ENCODE measurements at places on chromosomes 5 and 9.

GRCh38 chr9:134547161-134548100 is 94.2 kb upstream of the COL5A1 start:
- DNase-seq, result no peak

DNA sequence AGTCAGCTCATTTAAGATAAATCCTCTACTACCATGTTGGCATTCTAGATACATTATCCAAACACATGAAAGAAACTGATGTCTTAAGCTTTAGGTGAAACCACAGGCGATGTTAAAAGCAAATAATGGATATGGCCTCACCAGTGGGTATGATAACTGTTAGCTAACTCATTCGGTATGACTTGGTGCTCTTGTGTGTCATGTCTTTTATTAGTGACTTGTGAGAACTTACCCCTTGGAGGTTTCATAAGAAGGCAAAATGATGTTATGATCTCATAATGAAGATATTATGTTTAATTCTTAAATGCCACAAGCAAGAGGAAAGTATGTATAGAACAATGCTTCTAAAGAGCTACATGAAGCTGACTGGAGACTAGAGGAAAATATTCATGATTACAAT is 1227.0 kb downstream of the EFNA5 start:
- DNase-seq, result no peak

- no peak for DNase-seq
Observed at GRCh38 chr9:70998962-70999361, 122.5 kb downstream of the TRPM3 start.

DNA sequence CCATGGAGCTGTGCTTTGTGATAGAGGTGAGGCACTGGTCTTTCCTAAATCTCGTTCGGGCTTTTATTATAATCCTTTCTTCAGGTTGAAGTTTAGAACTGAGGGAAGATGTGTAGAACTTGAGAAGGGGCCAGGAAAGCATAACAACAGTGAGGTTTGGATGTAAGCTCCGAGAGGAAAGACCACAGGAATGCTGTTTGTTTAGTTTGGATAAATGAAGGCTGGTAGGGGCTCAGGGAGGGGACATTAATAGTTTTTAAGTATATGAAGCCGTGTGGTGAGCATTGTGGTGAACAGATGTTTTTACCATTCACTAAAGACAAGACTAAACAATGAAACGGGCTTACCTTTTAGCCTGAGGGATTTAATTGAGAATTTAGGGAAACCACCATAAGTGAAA is 130.8 kb downstream of the ARHGAP26 start:
- DNase-seq, result no peak

DNA sequence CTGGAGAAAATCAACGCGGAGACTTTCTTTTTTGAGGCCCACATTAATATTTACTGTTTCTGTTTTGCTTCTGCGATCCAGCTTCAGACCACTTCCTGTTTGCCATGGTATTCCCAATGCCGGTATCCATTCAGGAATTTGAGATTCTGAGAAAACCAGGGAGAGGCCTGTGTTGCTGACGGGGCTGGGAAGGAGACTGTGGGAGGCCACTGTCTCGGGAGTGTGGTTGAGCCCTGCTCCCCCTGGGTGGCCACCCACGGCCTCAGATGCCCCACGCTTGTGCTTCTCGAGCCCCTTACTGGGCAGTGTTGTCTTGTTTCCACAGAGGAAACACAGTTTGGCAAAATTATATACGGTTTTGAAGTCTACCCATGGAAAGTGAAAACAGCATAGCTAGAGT is 403.6 kb upstream of the IRX2 start:
- no peak for DNase-seq

DNA sequence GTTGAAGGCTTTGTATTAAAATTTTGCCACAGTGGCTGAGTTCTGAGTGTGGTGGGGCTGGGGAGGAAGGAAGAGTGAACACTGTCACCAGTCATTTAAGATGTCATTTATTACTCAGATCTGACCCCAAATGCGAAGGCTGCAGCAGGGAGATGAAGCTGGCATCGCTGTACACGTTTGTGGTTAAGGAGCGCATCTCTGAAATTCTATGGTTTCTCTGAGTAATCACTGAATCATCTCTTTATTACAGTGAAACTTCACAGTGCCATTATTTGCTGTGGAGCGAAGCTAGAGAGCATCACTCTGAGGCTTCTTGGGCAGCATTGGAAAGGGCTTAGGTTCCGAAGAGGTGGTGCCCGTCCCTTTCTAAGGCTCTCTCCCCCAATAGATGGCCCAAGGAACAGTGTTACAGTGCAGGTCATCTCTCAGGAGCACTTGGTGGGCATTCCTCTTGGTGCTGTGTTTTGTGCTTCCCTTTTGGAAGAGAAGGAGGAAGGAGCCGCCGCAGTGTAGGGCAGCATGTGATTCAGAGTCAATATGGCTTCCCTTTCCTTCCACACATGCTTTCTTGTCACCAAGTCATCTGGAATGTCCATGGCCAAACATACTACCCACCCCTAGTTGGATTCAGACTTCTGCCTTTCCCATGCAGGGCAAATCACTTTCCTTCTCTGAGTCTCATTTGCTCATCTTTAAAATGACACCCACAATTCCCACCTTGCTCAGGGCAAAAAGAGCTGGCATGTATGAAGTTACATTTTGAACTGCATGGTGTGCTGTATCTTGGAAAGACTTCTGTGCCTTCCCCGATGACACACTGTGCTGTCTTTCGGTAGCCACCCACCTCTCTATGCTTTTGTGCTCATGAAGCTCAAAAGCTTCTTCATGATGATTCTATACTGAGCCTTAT is 9.3 kb upstream of the TEX48 start:
- DNase-seq, result no peak

GRCh38 chr9:37061768-37062167 is 27.7 kb upstream of the PAX5 start:
- DNase-seq, result no peak

DNA sequence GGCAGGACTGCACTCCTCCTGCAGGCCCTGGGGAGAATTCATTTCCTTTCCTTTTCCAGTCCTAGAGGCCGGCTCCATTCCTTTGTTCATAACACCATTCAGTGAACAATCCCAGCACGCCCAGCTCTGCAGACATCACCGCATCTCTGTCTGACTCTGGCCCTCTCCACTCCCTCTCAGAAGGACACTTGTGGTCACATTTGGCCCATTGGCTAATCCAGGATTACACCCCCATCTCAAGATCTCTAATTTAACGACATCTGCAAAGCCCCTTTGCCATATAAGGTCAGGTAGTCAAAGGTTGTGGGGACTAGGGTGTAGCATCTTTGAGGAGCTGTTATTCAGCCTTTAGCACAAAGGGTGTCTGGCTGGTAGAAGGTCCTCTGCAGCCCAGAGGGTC is 185.0 kb upstream of the DAP start:
- DNase-seq, result no peak

GRCh38 chr9:16391369-16391768 is 479.1 kb downstream of the BNC2 start:
- no peak for DNase-seq

GRCh38 chr5:33650911-33651310 is 210.1 kb downstream of the TARS1 start:
- DNase-seq, result no peak

- no peak for DNase-seq
Observed at GRCh38 chr9:108919517-108919916, 14.4 kb downstream of the ELP1 start.

DNA sequence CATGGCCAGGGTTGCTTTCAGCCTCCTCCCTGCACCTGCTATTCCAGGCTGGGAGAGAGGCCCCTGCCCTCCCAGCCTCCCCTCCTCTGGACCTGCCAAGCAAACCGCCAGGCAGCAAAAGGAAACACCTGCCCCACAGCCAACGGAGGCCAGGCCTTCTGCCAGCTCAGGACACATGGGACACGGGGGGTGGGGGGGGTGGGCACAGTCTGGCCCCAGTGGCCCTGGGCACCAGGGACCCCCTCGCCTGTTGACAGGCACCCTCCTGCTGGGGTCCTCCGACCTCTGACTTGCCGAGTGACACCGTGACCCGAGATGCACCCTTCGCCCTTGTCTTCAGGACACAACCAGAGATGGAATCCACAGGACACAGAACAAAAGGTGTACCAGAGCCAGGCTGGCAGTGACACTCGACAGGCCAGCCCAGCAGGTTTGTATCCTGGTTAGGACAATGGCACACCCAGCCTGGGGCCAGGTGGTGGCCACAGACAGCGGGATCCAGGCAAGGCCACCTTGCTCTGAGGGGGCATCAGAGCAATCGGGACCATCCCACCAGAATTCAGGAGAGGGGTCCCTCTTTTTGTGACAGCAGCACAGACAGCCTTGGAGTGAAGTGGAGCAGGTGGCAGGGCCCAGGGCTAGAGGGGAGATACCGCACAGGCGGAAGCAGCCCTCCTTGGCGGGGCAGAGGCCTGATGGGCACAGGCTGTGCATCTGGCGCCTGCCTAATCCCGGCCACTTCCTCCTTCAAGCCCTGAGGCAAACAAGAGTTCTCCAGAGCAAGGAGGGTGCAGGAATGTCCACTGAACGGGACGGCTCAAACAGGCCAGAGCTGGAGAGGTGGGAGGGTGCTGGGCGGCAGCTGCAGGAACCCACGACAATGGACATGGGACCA is 1.3 kb upstream of the TMEM210 start:
- no peak for DNase-seq

- DNase-seq, result no peak
Observed at GRCh38 chr5:116733991-116734975, 159.7 kb upstream of the SEMA6A start.

- DNase-seq, result no peak
Observed at GRCh38 chr5:132204371-132205135, 23.1 kb downstream of the P4HA2 start.

DNA sequence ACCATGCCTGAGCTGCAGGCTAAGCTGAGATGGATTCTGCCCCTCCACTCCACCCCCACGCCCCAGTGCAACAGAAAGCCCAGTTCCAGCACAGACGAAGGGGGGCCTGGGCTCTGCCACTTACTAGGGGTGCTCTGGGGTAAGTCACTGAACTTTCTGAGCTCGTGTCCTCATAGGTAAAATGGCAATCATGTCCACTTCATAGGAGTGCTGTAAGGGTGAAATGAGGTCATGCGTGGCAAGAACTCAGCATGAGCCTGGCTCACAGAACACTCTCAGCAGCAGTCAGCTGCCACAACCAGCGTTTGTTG is 8.4 kb upstream of the PSD2 start:
- DNase-seq, result no peak

GRCh38 chr9:89562186-89562814 is 42.5 kb upstream of the GADD45G start:
- no peak for DNase-seq

- DNase-seq, result no peak
Observed at GRCh38 chr9:124296094-124296493, 38.3 kb downstream of the NEK6 start.

DNA sequence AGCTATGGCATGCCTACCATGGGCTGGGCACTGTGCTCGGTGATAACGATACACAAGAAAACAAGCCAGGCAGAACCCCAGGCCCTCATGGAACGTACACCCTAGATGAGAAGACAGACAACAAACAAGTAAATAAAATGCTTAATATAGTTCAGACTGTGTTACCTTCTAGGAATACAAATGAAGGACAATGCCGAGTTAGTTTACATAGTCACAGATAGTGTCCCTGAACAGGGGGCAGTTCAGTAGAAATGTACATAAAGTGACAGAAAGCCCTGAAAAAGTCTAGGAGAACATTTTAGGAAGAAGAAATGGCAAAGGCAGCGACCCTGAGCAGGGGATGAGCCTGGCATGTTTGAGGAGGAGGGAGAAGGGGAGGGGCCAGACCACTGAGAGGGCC is 21.7 kb downstream of the SLC22A5 start:
- no peak for DNase-seq

DNA sequence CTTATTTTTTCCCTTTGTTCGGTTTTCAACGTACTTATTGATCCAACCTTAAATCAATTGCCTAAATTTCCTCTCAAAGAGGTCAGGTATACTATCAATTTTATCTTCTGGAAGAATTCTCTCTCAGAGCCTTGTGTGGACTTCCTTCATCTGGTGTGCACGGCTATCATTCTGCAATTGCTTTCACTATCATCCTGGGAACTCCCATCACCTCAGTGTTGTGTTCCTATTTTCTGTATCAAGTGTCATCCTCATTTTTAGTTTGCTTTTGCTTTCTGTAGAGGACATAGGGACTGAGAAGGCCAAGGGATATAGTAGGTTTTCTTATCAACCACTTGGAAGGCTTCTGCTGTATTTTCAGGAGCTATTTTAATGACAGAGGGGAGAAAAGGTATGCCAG is 11.3 kb downstream of the STOM start:
- peak; percentile 11 for DNase-seq

- no peak for DNase-seq
Observed at GRCh38 chr9:133731876-133732638, 6.1 kb downstream of the SARDH start.

GRCh38 chr9:121399883-121400607 is 30.0 kb upstream of the STOM start:
- DNase-seq, result peak; percentile 78

DNA sequence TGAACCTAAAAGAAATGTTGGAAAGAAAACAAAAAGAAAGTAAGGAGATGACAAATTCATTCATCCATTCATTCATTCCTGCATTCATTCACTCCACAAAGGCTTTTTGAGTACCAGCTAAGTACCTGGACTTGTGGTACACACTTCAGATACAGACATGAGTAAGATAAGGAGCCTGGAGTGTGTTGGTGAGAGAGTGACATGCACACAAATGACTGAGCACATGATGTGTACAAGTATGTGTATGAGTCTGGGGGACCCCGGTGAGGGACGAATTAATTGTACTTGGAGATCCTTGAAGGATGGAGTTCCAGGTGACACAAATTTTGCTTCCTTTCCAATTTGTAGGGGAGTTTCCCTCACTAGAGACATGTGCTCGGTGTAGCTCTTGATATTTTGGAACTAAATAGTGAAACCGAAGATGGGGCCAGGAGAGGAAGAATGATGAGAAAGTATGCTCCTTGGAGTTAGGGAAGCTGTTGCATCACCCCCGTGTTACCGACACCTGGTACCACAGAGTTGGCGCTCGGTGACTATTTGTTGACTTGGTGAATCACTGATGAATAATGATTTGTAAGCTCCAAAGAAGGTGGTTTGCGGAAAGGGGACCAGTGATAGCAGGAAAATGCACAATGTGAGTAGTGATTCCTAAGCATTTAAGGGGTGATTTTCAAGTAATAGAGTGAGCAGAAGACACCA is 509.8 kb downstream of the CCDC171 start:
- DNase-seq, result no peak

DNA sequence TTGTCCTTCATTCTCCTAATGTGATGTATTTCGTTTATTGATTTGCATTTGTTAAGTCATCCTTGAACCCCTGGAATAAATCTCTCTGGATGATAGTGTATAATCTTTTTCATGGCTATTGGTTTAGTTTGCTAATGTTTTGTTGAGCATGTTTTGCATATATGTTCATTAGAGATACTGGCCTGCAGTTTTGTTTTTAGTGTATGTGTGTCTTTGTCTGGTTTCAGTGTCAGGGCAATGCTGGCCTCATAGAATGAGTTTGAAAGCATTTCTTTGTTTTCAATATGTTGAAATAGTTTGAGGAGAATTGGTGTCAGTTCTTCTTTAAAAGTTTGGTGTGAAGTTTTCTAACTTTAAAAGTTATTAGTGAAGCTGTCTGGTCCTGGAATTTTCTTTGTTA is 149.6 kb upstream of the ATP10B start:
- no peak for DNase-seq
